ENCODE measurements at places on chromosomes 1 and 21. TPM values are rescaled to one million over a fixed set of nuclear protein-coding genes. Genes with fewer than 3 reads are reported as not detected.

- no peak overlapping the region for H3K4me3 ChIP-seq
- no peaks in the 10 kb centered on the region for H3K36me3 ChIP-seq
- no peak overlapping the region for H3K27ac ChIP-seq
These were observed 98.6 kb downstream of the KCNJ15 start for GRCh38 chr21:38355353-38355752.

The COL8A2 gene
- 6.2 TPM for total RNA-seq

DNA sequence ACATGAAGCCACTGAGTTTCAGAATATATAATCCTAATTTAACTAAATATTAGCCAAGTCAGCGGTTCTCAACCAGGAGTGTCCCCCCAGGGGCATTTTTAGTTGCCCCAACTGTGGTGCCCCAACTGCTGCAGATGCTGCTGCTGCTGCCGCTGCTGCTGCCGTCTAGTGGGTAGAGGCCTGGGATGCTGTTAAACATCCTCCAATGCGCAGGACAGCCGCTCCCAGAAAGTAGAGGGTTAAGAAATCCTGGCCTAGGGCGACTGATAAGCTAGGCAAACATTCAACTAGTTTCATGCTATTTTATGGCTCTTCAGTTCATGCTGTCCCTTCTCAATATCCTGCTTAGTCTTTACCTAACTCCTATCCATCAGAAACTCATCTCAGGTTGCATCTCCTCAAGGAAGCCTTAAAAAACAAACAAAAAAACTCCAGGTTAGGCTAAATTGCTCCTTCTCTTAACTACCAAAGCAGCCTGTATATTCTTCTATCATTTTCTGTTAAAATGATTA is 9.9 kb upstream of the DCAF6 start:
- no peak overlapping the region for H3K4me3 ChIP-seq
- no peak overlapping the region for H3K27ac ChIP-seq
- H3K4me1 ChIP-seq, result no peaks in the 10 kb centered on the region
- H3K27me3 ChIP-seq, result no peaks in the 10 kb centered on the region

The KRTAP19-7 gene
- not detected for total RNA-seq

The PBXIP1 gene
- total RNA-seq, result 34.4 TPM

The LAMB3 gene
- 0.37 TPM for total RNA-seq

DNA sequence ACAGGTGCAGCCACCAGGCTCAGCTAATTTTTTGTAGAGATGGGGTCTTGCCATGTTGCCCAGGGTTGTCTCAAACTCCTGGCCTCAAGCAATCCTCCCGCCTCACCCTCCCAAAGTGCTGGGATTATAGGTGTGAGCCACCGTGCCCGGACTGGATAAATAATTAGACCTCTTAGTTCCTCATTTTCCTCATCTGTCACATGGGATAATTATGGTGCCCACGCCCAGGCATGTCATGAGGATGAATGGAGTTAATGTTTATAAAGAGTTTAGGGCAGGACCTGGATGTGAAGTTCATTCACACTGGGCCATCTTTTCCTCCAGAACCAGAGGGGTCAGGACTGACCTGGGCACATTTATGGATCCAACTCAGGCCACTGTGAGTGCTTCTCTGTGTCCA is 23.7 kb downstream of the PADI3 start:
- no peaks in the 10 kb centered on the region for H3K27me3 ChIP-seq
- H3K36me3 ChIP-seq, result no peaks in the 10 kb centered on the region
- H3K4me3 ChIP-seq, result no peak overlapping the region
- no peaks in the 10 kb centered on the region for H3K4me1 ChIP-seq

The CFHR5 gene
- not detected for total RNA-seq

- no peaks in the 10 kb centered on the region for H3K36me3 ChIP-seq
- no peaks in the 10 kb centered on the region for H3K4me1 ChIP-seq
- DNase-seq, result no peak
- H3K27ac ChIP-seq, result no peak overlapping the region
These were observed 334.7 kb downstream of the OMA1 start for GRCh38 chr1:58211869-58212268.

- no peaks in the 10 kb centered on the region for H3K27me3 ChIP-seq
- H3K27ac ChIP-seq, result no peak overlapping the region
- H3K36me3 ChIP-seq, result no peaks in the 10 kb centered on the region
- no peaks in the 10 kb centered on the region for H3K4me1 ChIP-seq
These were observed 434.8 kb downstream of the CAMTA1 start for GRCh38 chr1:7220007-7220406.

All from uterus (tissue), 4 donors.